ENCODE measurements at places on chromosomes 3 and 15.

- no peak for DNase-seq
Observed at GRCh38 chr3:71548705-71549384, 34.7 kb downstream of the FOXP1 start.

DNA sequence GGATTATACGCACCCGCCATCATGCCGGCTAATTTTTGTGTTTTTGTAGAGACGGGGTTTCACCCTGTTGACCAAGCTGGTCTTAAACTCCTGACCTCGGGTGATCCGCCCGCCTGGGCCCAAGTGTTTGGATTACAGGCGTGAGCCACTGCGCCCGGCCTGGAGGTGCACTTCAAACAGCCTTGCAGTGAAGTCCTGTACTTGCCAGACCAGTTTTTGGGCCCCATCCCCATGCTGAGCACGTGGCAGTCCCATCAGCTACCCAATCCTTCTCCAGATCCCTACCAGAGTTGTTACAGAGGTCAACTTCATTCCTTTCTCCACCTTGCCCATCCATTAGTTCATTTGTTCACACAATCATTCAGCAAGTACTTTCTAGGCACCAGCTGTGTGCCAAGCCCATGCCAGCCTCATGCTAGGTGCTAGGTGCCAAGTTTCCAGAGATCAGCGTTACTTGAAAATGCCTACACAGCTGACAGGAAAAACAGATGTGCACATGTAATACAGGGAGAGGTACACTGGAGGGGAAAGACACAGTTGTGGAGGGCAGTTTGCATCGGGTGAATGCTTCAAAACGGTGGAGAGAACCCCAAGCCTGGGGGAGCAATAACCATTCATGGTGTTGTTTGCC, 2.2 kb downstream of the DNAH1 start:
- no peak for DNase-seq

DNA sequence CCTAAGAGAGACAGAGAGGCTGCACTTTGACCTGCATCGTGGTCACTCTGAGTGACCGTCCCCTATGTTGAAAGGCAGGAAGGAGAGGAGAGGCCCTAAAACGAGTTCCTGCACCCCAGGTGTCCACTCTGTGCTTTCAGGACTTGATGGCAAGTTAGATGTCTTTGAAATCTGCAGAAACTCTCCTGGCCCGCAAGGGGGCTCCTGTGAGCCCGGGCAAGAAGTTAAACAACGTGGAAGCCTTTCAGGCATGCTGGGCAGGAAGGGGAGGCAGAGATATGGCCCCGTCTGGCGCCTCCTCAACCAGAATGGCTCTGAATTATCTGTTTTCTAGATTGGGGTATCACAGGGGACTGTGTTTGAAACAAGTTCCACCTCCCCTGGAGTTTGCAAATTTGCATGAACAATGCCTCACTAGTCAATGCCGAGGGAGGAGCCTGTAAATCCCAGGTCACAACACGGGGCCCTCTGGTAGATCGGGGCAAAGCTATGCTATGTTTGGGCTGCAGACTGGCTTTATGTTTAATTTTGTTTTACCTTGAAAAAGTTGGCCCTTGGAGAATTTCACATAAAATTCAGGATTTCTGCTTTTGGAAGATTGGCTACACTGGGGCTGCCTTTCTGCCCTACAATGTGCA, 9.8 kb downstream of the CTXND1 start:
- peak; percentile 57 for DNase-seq

GRCh38 chr3:185460719-185461350, 38.0 kb downstream of the TMEM41A start:
- DNase-seq, result peak; percentile 14

GRCh38 chr15:90173372-90173771, 27.8 kb upstream of the SEMA4B start:
- DNase-seq, result no peak

DNA sequence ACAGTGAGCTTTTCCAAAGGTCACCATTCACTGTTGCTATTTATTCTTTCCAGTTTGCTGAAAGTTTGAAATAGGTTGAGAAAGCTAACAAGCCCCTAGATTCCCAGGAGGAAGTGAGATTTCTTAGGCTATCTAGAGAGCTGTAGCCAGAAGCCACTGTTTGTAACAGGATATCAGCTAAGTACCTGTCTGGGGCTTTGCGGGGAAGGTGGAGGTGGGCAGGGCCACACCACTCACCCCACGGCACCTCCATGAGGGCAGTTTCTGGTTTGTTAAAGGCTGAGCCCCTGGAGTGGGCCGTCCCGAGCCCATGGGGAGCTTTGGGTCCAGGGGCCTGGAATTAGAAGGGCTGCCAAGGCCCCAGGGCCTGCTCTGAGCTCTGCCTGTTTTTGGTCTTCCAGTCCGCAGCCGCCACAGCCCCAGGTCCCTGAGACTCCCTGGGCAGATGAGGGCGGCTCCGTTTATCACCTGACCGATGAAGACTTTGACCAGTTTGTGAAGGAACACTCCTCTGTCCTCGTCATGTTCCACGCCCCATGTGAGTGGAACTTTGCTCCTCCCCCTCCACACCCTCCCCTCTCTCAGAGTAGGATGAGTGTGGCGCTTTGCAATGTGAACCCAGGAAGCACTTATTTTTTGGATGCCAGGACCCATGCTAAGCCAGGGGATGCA, 63.4 kb downstream of the PDIA5 start:
- no peak for DNase-seq

Measured in GM13977 (cell line).